Kidney glomerular epithelial cell (primary cell): ENCODE measurements at places on chromosomes 5 and 9.

- DNase-seq = no peak
These were observed 47.9 kb downstream of the NACC2 start for GRCh38 chr9:136047076-136047774.

- DNase-seq = peak; percentile 10
These were observed 41.0 kb downstream of the ESM1 start for GRCh38 chr5:54944364-54944763.

GRCh38 chr5:118554241-118554640 is 434.1 kb downstream of the DTWD2 start:
- no peak for DNase-seq

DNA sequence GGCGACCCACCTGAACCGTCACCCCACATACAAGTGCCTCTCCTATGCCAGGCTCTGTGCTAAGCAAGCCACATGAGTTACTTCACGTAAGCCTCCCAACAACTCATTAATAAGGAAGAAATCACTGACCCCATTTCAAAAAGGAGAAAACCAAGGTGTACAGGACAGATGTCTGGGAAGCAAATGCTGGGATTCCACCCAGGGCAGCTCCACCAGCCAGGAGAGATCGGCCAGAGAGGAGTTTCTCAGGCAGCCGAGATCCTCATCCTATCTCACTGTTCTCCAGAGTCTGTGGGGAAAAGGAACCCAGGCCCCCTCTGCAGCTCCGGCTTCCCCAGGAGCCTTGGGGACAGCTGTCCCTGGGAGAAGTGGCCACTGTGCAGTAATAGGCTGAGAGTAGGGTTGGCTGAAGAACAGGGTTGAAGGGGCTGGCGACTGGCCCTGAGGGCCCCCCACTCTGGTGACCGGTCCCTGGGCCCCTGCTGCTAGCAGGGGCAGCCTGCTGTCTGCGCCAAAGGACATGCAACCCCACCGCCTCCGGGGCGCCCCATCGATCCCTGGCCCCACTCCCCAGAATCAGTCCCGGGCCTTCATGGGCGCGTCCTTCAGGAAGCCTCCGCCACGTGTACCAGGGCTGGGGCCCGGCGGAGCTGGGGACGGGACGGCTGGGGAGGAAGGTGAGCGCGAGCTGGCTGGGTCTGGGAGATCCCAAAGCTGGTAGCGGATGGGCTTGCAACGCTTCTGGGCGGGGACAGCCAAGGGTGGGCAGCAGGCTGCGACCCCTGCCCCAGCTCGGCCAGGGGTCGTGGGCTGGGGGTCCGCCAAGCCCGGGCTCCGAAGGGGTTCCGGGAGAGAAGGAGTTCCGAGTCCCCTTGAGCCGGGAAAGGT is 44.1 kb upstream of the STXBP1 start:
- peak; percentile 17 for DNase-seq

GRCh38 chr5:107217721-107218130 is 453.0 kb downstream of the EFNA5 start:
- DNase-seq = no peak

DNA sequence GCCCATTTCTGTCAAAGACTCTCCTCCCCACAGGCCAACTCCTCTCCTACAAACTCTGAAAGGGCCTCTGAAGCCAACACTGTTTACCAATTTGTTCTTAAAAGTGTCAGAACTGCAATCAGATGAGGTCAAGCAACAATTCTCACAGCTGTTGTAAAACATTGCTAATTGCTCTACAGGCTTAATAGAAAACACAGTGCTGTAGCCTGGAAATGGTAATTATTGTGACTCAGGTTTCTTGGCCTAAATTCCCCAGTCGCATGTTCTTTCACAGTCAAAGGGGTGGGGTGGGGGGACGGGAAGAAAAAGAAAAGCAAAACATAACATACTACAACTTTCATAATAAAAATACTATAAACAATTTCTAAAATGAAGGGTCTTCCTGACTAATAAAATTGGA is 343.2 kb downstream of the DMAC1 start:
- no peak for DNase-seq

DNA sequence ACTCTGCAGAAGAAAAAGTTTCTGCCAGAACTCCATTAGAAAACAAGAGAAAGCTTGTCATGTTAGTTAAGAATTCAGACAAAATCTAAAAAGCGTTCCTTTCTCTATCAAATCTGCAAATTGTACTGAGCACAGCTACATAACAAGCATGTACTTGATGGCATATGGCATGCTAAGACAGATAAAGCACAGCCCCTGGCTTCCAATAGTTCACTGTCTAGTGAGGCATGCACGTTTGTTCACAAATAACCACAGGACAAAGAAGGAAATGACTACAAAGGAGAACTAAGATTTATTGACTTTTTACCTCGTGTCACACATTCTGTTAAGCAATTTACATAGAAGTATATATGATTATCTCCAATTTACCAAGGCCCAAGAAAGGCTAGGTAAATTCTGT is 518.2 kb upstream of the TLE4 start:
- no peak for DNase-seq

GRCh38 chr5:143023411-143024096 is 253.4 kb downstream of the ARHGAP26 start:
- no peak for DNase-seq

- DNase-seq = no peak
These were observed 32.9 kb upstream of the CDK20 start for GRCh38 chr9:88007291-88007650.

DNA sequence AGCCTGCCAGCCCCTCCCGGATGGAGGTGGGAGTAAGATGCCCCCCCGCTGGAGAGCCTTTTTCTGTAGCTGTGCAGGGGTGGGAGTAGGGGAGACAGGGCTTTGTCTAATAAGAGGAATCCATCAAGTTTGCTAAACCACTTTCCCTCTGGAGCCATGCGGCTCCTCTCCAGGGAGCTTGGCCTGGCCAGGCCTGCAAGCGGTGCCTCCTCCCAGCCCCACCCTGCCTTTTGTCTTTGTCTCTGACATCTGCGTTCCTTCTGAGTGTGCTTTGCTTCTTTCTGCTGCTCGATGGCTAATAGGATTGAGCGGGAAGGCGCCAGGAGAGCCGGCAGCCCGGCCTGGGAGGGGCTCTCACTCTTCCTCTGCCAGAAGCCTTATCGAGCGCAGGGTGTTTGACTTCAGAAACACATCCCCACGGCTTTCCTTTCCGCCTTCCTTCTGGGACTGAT is 26.7 kb upstream of the FCN1 start:
- DNase-seq = no peak
